ENCODE measurements at places on chromosomes 2 and 18.

GRCh38 chr2:220465700-220466099 is 838.3 kb downstream of the SLC4A3 start:
- DNase-seq = no peak

GRCh38 chr2:241864168-241864849 is 5.2 kb upstream of the RTP5 start:
- no peak for DNase-seq

DNA sequence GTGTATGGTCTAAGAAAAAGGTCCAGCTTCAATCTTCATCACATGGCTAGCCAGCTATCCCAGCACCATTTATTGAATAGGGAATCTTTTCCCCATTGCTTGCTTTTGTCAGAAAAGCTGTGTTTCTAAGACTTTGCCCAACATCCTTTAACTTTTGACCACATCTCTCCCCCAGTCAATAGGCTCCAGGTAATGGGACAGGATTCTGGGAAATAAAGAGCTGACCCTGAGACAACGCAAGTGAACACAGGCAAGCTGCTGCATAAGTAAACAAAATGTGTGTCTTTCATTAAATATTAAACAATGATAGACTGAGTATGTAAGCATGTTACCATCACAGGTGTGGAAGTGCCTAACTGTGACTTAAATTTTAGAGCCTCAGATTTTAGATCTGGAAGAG is 23.0 kb downstream of the FAM110C start:
- no peak for DNase-seq

DNA sequence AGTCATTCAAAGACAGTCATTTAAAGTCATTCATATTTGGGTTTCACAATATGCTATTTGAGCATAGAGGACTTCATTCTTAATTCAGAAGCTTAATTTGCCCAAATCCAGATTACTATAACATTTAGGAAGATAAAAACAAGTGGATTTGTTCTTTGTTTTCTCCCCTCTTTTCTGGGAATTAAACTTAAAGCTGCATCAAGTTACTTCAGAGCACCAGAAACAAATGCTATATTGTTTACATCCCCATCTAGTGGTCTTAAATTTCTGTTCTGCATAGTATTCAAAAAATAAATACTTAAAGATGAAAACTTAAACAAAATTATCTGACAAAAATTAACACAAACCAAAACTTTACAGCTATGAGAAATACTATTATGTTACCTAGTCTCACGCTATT is 34.7 kb upstream of the MARCHF7 start:
- no peak for DNase-seq

DNA sequence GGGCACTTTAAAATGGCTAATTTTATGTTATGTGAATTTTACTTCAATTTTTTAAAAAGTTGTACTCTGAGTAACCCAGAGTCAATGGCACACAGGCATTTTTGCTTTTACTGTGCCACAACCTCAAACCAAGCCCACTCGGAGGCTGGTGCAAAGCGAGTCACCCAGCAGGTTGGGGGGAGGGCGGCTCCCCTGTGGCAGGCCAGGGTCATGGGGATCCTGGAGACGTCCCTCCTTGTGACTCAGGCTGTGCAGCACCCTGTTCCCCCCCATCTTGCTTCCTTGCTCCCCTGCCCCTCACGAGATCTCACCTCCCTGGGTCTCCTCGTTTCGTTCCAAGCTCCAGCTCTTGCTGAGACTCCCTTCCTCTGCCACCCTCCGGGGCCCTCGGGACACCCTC is 58.6 kb downstream of the POMC start:
- DNase-seq = no peak

DNA sequence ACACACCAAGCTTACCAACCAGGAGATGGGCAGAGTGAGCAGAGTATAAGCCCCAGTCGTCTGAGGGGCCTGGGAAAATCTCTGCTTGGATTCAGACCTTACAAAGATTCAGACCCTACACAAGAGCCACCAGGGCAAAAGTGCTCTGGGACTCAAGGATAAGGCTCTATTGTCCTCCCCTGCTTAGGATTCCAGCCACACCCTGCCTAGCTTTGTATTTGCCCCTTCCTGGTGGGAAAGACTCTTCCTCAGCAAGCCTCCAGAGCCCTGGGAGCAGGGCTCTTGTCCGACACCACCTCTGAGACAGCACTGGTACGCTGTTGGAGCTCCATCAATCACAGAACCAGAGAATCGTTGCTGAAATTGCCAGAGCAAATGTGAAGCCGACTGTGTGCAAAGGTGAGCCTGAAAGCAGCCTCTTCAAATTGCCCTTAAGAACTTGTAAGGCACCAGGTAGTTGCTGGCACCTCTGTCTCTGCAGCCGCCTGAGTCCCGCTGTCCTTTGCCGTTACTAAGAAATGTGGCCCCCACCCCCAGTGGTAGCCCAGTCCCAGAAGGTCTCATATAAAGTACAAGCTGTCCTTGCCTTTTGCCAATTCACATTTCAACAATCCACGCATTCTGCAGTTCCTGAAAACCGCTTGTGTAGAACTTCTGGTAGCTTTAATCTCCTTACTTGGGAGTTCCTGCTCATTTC is 148.7 kb downstream of the CTIF start:
- DNase-seq = no peak

DNA sequence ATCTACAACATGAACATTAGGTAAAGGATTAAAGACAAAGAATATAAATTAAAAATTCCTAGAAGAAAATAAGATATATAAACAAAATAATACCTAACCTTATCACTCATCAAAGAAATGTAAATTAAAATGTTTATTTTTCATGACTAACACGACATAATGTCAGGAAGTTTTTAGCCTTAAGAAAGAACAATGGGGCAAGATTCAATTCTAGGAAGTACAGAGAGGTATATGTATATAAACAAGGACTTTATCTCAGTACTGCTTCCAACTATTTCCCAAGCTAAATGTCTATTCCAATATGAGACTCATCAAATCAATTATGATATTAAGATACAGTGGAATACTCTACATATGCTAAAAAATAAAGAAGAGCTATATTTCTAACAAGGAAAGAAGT is 44.1 kb downstream of the TTC21B start:
- no peak for DNase-seq

DNA sequence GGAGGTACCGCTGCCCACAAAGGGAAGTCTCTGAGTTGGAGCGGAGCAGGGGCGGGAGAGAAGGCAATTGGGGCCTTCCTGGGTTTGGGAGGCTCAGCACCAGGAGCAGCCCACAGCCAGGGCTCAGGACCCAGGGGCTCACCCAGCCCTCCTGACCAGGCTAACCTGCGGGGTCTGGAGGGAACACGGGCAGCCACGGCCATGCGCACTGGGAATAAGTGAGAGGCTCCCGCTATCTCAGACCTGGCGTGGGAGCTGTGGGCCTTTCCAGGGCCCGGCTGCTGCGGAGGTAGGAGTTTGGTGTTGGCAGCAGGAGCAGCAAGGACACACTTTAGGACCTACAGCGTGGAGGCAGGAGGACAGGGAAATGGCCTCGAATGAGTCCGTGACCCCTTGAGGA is 69.0 kb downstream of the RRM2 start:
- DNase-seq = no peak

DNA sequence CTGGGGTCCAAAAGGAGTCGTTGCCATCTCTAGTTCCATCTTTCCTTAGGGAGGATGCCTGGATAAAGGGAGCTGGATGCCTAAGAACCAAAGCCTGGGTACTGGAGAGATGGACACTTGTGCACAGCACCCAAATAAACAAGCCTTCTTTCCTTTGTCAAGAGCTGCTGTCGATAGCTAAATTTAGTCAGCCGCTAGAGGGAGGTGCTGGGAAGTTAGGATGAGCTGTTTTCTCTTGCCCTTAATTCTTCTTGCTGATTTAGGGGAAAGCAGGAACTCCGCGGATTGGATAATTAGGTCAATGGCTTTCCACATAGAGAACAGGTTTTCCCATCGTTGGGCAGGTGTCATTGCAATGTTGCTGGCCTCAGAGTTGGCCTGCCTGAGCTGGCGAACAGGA is 30.9 kb upstream of the SERPINB12 start:
- no peak for DNase-seq

- DNase-seq = no peak
Observed at GRCh38 chr2:24691806-24692205, 101.4 kb downstream of the PTRHD1 start.

- DNase-seq = no peak
Observed at GRCh38 chr2:111231532-111232252, 111.0 kb downstream of the BCL2L11 start.

DNA sequence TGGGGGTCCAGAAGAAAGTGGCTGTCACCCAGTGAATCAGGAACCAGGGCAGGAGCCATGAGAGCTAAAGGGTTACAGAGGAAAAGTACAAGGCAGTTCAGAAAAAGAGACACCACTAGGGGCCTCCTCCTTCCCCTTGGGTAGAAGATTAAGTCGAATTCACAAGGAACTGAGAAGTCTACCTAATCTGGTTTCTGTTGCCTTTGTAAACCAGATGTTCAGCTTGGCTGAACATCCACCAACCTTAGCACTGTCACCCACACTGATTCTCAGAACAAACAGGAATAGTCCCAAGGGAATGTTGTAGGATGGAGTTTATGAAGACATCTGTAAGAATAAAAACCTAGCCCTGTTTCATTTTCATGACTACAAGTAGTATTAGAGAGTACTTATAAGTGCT is 90.4 kb upstream of the NOSTRIN start:
- no peak for DNase-seq

DNA sequence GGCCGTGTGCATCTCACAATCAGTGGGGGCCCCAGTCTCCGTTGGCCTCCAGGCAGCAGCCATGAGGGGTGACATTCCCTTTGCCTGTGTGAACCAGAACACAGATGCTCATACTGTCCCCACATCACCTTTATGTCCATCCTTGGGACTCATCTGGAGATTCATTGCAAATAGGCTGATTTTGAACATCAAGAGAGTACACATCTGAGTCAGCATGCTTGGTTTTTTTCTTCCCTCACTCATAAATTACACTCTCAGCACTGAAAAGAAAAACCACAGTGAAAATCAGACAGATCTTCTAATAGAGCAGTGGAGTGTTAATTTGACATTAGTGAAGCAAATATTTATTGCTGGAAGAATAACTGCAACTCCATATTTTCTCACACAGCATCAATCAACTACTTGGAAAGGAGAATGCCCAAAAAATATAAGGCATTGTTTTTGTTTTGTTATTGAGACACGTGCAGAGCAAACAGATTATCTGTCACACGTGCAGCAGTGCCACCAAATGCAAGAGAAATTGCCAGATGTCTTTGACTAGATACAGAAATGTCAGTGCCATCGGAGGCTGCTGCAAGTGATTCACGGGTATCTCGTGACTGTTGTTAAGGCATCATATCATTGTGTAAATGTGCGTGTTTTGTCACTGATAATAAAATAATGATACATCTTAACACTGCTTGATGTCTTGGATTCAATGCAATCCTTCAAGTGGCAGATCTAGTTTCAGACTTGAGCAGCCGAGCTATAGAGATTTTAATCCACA is 10.9 kb downstream of the APCDD1 start:
- no peak for DNase-seq

- no peak for DNase-seq
Observed at GRCh38 chr2:169362894-169363559, 693 bp upstream of the LRP2 start.

GRCh38 chr2:157296490-157296889 is 29.1 kb downstream of the ERMN start:
- DNase-seq = no peak

DNA sequence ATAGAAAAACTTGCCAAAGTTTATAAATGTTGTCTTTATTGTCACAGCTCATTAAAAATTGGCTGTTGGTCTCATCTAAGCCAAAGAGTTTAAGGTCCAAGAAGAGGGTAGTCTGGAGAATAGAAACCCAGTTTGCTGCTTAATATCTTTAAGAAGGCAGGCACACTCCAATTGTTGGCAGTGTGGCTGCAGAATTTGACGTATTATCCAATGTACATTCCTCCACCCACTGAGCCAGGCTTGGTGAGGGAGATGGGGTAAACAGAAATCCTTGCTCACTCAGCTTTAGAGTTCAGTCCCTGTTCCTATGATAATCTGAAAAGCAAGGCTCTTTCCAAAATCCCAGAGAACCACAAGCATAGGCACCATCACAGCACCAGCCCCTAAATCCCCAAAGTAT is 10.7 kb upstream of the ADD2 start:
- no peak for DNase-seq

- DNase-seq = no peak
Observed at GRCh38 chr2:119983108-119983507, 29.8 kb upstream of the EPB41L5 start.

DNA sequence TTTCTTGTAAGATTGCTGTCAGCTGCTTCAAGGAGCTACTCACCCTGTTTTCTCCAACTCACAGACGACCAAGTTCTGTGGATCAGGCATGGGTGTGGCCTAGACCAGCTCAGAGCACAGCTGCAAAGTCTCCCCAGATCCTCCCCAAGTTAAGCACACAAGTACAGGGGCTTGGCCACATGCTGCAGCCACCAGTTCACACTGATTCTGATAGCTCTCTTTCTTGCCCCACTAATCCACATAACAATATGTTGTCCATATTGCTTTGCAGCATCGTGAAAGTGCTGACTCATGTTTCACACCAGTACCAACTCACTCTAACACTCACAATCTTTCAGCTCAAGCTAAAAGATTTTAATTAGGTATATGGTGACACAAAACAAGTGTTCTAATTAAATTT is 437.0 kb downstream of the PARD3B start:
- DNase-seq = no peak

DNA sequence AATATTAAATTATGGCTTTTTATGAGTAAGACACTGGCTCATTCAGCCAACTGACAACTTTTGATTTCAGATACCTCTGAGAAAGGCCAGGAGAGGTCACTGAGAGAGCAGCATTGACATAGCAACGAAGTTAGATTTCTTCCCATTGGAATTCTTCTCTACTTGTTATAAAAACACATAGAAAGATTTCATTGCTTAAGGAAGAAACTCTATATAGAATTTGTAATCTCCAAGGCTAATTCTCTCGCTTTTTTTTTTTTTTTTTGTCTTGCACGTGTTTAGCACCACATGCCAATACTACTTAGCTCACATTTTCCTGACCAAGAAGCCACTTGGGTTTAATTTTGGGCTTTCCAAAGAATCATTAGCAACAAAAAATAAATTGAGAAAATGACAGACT is 233.7 kb downstream of the CALCRL start:
- no peak for DNase-seq

- no peak for DNase-seq
Observed at GRCh38 chr18:24013051-24013450, 1.5 kb upstream of the TTC39C start.

DNA sequence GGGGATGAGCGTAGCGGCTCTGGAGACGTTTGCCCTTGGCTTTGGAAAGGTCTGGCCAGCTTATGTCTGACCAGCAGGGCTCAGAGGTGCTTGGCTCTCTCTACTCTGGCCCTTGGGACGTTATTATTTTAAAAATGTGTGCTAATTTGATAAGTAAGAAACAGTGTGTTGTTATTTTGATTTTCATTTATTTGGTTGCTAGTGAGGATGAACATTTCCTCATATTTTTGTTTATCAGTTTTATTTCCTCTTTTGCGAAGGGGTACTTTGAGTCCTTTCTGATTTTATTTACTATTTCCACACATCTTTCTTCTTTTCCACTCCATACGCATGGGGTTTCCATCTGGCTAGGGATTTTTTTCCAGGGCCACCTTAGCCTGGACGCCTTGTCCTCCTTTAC is 11.4 kb downstream of the CXCR4 start:
- no peak for DNase-seq
